WTC11 (cell line): ENCODE measurements at places on chromosomes 5 and 9. TPM values are rescaled to one million over a fixed set of nuclear protein-coding genes. Genes with fewer than 3 reads are reported as not detected.

- DNase-seq: no peak
Measured at GRCh38 chr5:35237580-35238376, 7.5 kb upstream of the PRLR start.

- DNase-seq: peak; percentile 25
Measured at GRCh38 chr5:82513738-82514137, 235.6 kb upstream of the RPS23 start.

- no peak for DNase-seq
Measured at GRCh38 chr5:138545919-138546562, 3.0 kb upstream of the ETF1 start.

- DNase-seq: no peak
Measured at GRCh38 chr5:115450741-115451140, 93.8 kb downstream of the FEM1C start.

GRCh38 chr9:77099388-77099787, 77.9 kb upstream of the VPS13A start:
- no peak for DNase-seq

DNA sequence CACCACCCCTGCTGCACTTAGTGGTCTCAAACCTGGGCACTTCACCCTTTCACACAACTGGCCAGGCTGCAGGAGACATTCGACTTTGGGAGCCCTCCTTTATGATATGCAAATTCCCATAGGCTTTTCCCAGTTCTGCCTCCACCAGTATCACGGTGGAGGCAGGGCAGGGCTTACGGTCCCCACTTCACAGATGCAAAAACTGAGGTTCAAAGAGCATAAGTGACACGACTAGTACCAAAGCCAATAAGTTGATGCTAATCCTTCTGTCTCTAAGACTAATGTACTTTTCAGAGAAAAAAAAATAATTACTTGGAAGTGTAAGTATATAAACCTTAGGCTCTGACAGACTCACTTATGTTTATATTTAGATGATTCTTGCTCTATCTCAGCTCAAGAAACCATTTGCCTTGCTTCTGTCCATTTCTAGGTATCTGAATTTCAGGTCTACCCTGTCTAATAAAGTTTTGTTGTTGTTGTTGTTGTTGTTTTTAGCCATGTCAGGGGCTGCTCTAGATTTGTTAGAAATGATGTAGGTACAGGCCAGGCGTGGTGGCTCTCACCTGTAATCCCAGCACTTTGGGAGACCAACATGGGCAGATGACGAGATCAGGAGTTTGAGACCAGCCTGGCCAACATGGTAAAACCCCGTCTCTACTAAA, 10.7 kb downstream of the GALNT10 start:
- no peak for DNase-seq

MARCHF6 gene
- 117 to 122 TPM (median 121 TPM) in 3 replicates for total RNA-seq
